Endothelial cell (in vitro differentiated cells): ENCODE measurements at places on chromosomes 5 and 9.

DNA sequence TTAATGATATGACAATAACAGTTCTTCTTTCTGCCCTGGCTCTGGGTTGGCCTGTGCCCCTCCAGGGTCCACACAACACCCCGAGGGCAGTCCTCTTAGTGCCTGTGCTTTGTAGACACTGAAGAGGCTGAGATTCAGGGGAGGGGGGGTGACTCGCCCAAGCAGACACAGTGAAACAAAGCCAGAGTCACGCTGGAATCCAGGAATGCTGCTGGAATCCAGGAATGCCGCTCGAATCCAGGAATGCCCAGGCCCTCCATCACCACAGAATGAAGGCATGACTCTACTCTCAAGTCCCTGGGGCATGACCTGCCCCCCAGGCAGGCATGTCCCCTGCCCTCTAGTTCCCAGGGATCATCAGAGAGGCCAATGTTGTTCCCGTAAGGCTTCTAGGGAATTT is 73.1 kb downstream of the LRSAM1 start:
- peak overlapping the region; percentile 36 for H3K27ac ChIP-seq
- peaks cover 17% of the 10 kb centered on the region for H3K27me3 ChIP-seq
- no peak for DNase-seq
- H3K4me1 ChIP-seq = peaks cover 52% of the 10 kb centered on the region
- H3K4me3 ChIP-seq = no peak overlapping the region
- peaks cover 49% of the 10 kb centered on the region for H3K36me3 ChIP-seq

DNA sequence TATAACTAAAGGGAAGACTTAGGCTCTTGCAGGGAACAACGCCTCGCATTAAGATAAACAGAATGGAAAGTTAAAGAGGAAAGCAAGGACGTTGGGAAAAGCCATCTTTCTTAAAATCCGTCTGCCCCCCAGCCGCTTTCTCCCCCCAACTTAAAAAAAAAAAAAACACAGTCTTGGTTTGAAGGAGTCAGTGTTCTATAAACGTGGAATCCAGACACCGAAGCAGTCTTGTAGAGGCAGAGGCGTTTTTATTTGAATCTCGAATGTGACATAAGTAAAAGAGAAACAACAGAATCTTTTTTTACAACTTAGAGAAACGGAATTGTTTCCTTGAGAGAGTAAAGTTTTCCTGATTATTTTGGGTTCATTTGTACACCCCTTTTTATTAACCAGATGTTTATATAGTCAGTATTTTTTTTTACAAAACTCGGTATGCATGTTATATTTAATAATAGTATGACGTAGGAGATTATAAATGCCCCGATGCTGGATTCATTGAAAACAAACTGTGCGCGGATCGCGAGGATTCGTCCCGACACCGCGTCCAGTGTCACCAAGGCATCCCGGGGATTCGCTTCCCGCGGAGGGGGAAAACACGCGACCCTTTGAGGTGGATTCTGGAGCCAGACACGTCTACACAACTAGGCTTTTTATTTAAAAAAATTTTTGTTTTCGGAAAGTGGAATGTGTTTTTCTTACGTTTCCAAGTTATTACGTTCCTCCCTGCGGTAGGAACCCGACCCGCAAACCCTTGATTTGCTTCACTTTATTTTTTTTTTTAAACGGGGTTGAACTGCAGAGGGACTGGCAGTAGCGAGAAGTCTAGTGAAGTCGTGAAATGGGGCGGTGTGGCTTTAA is 6.7 kb downstream of the PTCH1 start:
- peak overlapping the region; percentile 68 for H3K27ac ChIP-seq
- H3K36me3 ChIP-seq = peaks cover 7% of the 10 kb centered on the region
- peak overlapping the region; percentile 95 for H3K4me3 ChIP-seq
- H3K27me3 ChIP-seq = peaks cover 14% of the 10 kb centered on the region
- peak; percentile 19 for DNase-seq

DNA sequence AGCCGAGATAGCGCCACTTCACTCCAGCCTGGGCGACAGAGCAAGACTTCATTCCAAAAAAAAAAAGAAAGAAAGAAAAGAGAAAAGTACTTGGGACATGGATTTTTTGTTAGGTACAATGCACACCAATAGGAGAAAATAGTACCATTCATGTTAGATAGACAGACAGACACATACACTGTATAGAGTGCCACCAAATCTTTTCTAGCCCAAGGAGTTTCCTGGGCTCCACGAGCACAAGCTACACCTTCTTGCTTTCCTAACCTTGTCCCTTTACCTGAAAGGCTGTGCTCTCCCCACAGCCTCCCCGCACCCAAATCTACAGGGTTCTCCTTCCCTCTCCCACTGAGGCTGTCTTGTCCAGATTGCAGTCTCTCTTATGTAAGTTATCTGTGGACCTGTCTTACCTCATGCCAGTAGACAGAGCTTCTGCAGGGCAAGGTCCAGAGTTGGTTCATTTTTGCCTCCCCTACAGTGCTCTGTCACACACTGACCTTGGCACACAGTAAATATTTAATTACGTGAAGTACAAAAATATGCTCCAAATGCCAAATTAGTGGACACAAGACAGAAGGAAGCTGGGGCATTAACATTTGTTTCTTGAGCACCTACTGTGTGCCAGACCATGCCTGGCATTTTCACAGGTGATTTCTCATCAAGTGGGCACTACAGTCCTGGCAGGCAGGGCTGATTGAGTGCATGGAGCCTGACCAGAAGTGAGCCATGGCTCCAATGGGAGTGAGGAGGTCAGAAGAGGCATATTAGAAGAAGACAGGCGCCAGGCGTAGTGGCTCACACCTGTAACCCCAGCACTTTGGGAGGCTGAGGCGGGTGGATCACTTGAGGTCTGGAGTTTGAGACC is 5.9 kb downstream of the ALAD start:
- no peak for DNase-seq
- H3K4me1 ChIP-seq = peaks cover 13% of the 10 kb centered on the region
- H3K36me3 ChIP-seq = peaks cover 12% of the 10 kb centered on the region

DNA sequence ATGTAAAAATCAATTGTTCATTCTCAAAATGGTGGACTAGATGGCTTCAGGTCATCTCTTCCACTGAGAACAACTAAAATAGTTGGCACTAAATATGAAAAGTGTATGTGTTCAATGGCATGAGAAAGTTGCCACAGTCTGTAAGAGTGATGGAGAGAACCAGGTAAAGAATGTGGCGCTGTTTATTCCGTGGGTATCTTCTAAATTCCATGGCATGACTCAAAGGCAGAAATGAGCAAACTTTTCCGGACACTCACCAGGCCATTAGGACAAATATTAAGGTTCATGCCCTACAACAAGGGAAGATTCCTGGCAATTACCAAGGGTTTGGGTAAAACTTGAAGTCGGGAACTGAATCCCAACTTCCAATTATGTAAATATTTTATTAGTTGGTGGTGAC is 825.4 kb upstream of the CDH6 start:
- H3K4me1 ChIP-seq = no peaks in the 10 kb centered on the region
- no peak for DNase-seq
- H3K27ac ChIP-seq = no peak overlapping the region
- no peak overlapping the region for H3K4me3 ChIP-seq

DNA sequence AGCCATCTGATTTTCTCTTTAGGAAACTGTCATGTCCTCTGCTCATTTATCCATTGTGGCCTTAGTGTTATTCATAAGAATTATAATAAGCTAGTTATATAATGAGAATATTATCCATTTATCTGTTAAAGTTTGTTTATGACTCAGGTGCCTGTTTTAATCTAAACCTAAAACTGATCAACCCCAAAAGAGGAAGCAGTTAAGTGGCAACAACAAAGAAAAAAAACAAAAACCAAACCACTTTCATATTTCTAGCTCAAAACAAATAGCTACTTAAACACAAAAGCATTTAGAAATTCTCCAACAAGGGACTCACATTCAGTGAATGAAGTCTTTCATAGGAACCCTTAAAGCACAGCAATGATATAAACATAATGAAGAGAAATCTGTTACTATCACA is 116.4 kb downstream of the APBA1 start:
- H3K4me1 ChIP-seq = no peaks in the 10 kb centered on the region
- H3K27ac ChIP-seq = no peak overlapping the region
- H3K4me3 ChIP-seq = no peak overlapping the region
- H3K27me3 ChIP-seq = no peaks in the 10 kb centered on the region
- no peaks in the 10 kb centered on the region for H3K36me3 ChIP-seq
- no peak for DNase-seq

DNA sequence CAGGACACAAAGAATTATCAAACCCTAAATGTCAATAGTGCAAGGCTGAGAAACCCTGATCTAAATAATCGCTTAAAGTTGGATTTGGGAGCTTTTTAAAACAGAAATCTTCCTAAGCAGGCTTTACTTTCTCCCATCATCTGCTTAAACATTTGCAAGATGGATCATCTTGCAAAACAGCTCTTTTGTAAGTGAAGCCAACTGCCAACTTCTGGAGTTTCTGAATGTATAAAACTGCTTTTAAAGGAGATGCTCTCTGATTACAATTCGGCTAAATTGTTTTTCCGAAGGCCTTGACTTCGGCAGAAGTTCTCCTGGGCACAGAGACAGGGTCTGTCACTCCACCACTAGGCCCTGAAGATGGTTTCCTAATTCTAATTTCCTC is 1.3 kb downstream of the PTPN3 start:
- H3K27ac ChIP-seq = no peak overlapping the region
- peaks cover 12% of the 10 kb centered on the region for H3K4me1 ChIP-seq
- peak overlapping the region; percentile 78 for H3K4me3 ChIP-seq
- DNase-seq = no peak

DNA sequence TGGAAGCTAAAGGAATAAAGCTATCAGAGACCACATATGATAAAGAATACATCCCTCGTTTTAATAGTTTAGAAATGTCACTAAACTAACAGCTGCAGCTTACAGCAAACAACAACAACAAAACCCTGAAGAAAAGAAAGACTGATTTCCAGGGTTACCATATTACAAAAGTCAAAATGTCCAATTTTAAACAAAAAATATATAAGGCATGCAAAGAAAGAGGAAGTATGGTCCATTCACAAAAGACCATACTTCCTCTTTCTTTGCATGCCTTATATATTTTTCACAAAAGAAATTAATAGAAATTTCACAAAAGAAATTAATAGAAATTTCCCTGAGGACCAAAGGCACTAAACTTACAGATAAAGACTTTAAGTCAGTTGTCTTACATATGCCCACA is 354.2 kb downstream of the ARL15 start:
- H3K36me3 ChIP-seq = peaks cover 11% of the 10 kb centered on the region
- no peak for DNase-seq
- no peak overlapping the region for H3K4me3 ChIP-seq

DNA sequence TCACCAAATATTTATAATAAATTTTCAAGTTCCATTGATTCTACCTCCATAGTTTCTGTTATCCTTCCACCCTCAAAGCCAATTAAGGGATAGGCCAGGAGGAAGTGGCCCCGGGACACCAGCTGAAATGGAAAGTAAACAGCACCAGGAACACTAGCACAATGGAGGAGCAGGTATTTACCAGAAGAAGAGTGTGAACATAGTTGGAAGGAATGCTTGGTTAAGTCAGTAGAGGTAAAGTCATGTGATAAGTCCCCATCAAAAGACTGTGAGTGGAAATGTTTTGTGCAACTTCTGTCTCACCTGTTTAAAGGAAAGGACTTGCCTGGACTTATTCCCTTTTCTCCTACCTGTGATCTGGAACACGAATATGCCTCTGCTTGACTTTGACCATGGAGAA is 146.7 kb upstream of the RAI14 start:
- no peak overlapping the region for H3K4me3 ChIP-seq
- H3K27me3 ChIP-seq = no peaks in the 10 kb centered on the region
- H3K4me1 ChIP-seq = no peaks in the 10 kb centered on the region

DNA sequence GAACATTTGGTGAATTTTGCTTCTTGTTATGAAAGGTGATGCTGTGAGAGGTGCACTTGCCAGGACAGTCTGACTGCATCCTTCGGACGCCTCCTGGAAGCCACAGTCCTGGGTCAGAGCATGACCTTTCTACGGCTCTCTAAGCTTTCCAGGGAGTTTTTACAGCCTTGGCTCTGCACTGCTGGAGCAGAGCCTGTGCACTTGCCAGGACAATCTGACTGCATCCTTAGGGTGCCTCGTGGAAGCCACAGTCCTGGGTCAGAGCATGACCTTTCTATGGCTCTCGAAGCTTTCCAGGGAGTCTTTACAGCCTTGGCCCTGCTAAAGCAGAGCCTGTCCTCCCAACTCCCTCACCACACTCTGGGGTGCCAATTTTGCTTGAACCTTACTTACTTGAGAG is 49.6 kb downstream of the CCDC180 start:
- H3K4me3 ChIP-seq = no peak overlapping the region
- no peak overlapping the region for H3K27ac ChIP-seq
- peaks cover 2% of the 10 kb centered on the region for H3K27me3 ChIP-seq
- no peaks in the 10 kb centered on the region for H3K4me1 ChIP-seq
- H3K36me3 ChIP-seq = peaks cover 25% of the 10 kb centered on the region

DNA sequence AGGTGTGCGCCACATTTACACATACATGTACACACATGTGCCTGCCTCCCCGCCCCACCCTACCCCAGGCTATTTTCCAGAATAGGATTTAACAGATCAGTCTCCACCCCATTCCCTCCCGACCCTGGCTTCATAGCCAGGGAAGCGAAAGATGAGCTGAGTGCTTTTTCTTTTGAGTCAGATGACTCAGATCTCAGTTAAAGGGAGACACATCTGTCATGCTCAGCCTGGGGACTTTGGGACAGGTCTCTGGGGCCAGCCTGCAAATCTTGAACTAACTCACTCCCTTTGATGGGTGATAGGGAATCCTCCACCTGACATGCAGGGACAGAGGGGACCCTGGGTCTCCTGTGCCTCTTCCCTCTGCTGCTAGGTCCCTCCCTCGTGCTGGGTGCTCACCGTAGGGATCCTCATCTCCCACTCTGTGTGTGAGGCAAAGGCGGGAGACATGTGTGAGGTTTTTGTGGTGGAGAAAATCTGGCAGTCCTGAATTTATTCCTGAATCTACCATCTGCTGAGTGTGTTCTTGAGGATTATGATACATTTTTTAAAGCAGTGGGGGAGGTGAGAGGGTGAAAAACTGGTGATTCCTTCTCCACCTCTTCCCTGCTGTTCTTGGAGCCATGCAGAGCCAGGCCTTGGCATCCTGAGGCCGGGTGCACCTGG is 37.7 kb downstream of the NEUROG1 start:
- H3K4me3 ChIP-seq = no peak overlapping the region
- no peak for DNase-seq
- no peaks in the 10 kb centered on the region for H3K4me1 ChIP-seq
- peaks cover 5% of the 10 kb centered on the region for H3K27me3 ChIP-seq

- peaks cover 4% of the 10 kb centered on the region for H3K4me1 ChIP-seq
- peaks cover 9% of the 10 kb centered on the region for H3K27me3 ChIP-seq
- no peak for DNase-seq
- H3K27ac ChIP-seq = no peak overlapping the region
These were observed 2.6 kb upstream of the GPSM1 start for GRCh38 chr9:136324501-136325300.
